ENCODE measurements at places on chromosomes 7 and 10.

GRCh38 chr7:5132539-5132938 is 57.5 kb upstream of the WIPI2 start:
- DNase-seq: no peak

- DNase-seq: no peak
Observed at GRCh38 chr7:31263338-31263737, 77.2 kb downstream of the NEUROD6 start.

- DNase-seq: no peak
Observed at GRCh38 chr10:44105696-44106095, 279.2 kb downstream of the CXCL12 start.

DNA sequence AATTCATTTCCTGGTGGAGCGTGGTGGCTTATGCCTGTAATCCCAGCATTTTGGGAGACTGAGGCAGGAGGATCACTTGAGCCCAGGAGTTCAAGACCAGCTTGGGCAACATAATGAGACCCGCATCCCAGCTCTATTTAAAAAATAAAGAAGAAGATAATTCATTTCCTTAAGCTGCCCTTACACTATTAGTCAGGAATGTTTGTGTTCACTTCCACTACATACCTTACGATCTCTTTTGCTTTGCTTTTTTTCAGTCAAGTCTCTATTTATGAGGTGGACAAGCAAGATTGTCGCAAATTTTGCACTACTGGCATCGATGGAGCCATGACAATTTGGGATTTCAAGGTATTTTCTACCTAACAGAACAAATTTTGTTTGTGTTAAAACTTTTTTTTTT is 11.2 kb upstream of the ARPC1B start:
- no peak for DNase-seq

DNA sequence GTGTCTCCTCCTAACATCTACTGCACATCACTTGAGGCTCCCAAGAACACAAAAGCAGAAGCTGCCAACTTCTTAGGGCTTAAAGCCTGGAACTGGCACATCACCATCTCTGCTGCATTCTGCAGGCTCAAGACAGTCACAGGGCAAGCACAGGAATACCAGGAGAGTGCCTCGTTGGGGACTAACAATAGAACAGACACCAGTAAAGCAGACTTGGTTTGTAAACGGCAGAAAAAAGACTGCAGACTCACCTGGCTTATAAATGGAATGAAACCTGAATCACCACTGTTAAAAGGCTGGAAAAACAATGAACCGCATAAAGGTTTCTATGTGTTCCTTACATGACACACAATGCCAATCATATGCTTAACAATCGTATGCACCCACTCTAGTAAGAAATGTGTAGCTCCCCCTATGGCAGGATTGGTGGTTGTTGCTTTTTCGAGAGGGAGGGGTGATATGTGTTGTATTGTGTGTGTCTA is 12.8 kb downstream of the RHEB start:
- no peak for DNase-seq

GRCh38 chr7:84533182-84533581 is 338.6 kb upstream of the SEMA3A start:
- no peak for DNase-seq

DNA sequence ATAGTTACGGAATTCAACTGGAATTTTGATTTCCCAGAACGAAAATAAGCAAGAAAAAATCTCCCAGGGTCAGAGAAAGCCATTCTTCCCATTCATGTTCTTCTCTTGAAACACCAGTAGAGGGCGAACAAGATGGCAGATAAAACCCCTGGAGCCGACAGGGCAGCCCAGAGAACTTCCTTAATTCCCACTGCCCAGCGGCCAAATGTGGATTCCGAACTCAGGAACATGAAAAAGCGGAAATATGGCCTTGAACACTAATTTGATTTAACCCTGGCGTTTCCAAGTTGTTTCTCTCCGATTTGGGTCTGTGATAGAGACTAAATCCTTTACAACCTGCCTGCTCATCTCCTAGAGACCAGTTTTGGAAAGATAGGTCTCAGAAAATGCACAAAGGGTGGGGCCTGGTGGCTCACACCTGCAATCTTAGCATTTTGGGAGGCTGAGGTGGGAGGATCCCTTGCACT is 100.7 kb upstream of the WAC start:
- DNase-seq: no peak

DNA sequence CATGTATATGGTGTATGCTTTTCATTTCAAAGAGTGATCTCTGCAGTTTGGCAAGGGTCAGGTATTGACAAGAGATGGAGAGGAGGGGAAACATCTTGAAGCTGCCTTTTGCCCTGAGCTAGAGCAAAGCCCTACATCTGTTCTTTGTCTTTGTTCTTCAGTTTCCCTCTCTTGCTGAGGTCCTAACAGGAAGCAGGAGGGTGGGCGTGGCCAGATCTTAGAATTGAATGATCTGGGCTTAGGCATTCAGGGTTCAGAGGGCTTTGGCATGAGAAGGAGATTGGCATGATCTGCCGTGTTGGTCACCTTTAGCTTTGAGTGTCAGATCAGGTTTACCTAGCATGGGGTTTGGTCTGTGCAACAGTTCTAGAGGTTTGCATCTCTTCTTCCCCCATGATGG is 41.3 kb downstream of the LRMDA start:
- no peak for DNase-seq

DNA sequence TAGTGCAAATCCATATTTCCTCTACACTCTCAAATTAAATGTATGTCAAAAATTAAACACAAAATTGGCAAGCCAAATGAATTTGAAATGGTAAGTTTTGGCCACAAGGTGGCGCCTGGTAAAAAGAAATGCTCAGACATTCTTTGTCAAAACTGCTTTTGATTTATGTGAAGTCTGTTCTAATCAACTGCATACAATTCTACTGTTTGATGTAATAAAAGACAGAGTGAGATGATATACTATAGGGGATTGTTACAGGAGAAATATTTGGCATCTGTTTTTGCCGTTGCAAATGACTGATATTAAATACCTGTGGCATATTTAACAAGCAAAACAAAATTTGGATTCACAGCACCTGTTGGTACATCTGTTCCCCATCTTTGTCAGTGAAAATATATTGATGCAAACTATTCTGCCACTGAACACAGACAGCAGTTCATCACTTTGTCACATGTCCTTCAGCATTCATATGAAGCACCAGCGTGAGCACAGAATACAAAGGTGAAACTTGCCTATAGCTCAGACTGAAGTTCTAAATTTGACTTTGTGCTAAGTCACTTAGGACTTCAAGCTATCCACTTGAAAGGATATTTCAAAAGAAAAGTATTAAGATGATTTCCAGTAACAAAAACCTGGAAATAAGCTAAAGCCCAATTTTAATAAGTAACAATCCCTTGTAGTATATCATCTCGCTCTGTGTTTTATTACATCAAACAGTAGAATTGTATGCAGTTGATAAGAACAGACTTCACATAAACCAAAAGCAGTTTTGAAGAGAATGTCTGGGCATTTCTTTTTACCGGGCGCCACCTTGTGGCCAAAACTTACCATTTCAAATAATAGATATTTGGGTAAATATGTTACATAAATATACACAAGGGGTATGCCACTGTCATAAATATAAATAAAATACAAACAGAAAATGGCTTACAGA is 10.2 kb upstream of the CH25H start:
- DNase-seq: no peak

DNA sequence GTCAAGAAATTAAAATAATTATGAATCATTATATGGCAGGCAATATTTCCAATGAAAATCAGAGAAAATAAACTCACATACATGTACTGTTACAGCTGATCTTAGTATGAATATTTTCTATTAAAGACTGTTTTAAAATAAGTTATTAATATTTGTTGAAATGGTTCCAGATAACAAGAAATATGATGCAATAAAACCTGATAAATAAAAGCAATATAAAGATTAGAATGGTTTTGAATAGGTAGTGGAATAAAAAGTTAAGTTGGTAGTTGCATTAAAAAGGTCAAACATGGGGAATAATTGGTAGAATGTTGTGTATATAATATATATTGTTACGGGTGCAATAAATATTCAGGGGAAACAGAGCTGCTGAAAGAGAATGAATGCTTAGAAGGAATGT is 52.5 kb downstream of the MEST start:
- DNase-seq: no peak

DNA sequence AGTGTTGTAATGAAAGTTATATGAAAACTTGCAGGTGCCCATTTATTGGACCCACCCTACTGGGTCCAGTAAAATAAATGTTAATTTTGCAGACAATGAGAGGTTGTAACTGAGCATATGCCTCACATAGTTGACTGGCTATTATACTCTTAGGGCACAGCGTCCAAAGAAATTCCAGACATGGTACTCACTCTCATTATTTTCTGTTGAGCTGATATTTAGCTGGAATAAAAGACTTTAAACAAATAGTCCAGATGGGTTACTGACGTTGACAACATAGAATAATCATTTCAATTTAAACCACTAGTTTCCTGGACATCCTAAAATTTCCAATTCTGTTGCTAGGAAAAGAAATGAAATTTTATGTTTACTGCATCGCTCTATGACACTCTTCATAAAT is 174.5 kb downstream of the ZNF365 start:
- DNase-seq: no peak

- no peak for DNase-seq
Observed at GRCh38 chr7:74287303-74288033, 1.7 kb upstream of the CLIP2 start.

DNA sequence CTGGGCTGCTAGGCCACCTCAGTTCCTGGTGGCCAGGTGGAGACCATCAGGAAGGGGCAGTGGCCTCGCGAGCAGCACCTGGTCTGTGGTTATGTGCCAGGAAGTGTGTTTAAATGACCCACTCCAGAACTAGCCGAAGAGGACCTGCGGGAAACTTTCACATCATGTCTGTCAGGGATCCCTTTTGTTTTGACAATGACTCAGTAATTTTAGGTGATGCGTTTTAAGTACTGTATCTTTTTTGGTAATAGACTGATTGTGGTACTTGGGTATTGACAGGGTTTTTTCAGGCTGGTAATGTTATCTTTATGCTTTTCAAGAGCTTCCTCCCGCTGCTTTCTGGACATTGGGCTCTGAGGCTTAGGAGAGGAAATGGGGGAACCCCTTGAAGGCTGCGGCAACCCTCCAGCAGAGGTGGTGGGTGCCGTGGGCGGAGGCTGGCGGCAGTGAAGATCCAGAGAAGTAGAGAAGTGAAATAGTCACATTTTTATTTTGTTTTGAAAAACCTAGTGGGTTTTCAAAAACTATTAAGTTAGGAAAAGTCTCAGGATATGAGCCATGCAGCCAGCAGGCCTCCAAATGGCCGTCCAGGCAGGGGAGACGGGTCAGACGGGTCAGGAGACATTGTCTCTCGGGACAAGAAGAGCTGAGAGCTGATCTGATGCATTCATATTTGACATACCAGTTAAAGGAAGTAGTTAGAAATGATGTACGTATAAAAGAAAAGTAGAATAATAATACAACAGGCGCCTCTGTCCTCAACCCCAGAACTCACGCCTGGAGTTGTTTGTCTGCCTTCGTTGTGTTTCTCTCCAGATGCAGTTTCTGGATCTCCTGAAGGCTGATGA is 27.7 kb downstream of the PPP2R2D start:
- DNase-seq: peak; percentile 54

DNA sequence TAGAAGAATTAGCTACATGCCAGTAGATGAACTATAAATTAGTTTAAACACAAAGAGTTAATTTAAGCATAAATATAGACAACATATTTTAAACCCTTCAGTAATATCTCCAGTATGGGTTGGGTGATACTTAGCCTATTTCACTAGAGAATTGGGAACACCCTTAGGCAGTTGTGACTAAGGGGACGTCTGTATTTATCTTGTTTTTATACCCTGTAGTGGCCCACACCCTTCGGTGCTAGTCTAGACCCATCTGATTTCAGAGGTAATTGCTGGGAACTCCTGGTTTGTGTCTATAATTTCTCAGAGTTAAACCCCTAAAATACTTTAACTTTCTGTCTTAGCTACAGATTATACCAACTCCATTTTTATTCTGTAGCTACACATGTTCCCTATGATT is 11.5 kb upstream of the STEAP4 start:
- no peak for DNase-seq

DNA sequence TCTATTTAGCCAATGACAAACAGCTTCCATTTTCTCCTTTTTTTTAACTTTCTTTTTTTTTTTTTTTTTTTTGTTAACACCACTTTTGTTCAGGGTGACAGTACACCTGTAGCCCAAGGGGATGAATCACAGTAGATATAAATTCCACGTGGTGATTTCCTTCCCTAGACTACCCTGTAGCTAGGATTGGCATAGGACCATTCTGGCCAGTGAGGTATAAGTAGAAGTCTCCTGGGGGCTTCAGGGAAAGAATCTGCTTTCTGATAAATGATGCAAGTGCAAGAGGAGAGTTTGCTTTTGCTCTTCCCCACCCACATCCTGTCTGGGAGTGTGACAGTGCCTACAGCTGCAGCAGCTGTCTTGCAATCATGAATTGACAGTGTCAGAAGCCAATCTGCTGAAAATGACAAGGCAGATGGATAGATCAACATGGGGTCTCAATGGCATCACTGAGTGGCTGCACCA is 63.2 kb upstream of the TOMM7 start:
- peak; percentile 30 for DNase-seq

DNA sequence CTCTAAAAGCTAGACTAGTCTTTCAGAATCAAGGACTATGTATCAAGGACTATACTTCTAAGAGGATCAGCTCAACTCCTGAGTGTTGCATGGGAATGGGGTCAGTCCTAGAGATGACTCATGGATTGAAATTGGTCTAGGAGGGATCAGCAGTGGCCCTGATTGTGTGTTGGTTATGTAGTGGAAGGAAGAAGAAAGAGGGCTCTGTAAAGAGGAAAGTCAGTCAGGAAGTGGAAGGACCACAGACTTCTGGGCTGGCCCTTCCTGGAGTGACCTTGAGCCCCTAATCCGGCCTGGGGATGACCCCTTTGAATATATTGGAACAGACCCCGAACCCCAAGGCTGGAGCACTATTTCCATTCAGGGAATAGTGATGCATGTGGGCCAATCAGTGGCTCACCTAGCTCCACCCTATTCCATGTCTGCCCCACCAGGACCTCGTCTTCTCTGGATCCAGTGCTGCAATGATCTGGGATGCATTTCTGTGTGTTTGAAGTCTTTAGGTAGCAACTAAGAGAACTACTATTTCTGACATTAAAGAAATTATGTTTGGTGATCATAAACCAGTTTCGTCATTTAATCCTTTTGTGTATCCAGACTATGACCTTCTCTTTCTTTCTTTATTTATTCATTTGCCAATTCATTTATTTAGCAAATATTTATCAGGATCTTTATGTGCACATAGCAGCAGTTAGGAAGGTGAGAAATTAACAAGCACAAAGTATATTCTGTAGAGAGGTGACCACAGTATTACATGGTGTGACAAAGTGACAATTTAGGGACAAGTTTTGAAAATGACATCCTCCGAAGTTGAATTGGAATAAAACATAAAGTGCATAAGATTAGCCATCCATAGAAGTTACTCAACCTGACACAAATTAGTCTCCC is 48.6 kb upstream of the KIF5B start:
- DNase-seq: no peak

DNA sequence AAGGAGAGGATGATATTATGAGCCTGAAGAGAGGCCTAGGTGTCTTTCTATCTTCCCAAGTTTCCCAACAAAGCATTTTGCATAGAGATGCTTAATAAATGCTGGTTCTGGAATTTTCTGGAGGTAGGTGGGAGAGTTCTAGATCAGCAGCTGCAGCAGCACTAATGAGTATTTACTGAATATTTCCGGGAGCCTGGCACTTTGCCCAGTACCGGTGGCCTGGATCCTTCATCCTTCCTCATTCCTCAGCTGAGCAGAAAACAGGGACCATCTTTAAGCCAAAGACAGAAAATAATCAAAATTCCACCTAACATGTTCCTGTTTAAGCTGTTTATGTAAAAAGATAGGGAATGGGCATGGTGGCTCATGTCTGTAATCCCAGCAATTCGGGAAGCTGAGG is 813.2 kb upstream of the AUTS2 start:
- DNase-seq: no peak

Data from stimulated activated CD8-positive, alpha-beta memory T cell treated with anti-CD3 and anti-CD28 coated beads, Interleukin-2, amount 100 ng/mL, for 48 hours (primary cell).